ENCODE measurements at places on chromosomes 11 and 22.
A peak's percentile ranks its signal among the peaks of the same experiment; 100 is the strongest.

DNA sequence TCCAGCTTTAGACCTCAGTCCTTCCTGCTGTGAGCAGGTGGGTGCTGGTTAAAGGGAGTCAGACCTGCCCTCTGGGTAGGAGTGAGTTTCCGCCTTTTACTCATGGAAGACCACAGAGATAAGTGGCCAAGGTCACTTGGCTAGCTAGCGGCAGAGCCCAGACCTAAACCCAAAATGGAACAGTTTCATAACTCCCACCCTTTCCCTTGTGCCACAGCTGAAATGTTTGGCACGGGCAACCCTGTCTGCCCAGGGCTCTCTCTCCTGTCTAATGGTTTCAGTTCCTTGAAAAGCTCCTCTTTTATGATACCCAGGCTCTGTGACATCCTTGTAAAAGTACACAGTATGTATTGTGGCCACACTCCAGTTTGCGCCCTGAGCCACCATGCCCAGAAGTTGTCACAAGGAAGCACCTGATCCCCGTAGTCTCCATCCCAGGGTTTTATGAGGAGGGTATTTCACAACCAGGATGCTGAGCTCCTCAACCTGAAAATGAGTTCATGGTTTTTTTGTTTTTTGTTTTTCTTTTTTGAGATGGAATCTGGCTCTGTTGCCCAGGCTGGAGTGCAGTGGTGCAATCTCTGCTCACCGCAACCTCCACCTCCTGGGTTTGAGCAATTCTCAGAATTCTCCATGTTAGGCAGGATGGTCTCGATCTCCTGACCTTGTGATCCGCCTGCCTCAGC lies 5.1 kb downstream of the MB start:
- no peak for DNase-seq

GRCh38 chr22:49550766-49551362 lies 276.8 kb downstream of the BRD1 start:
- no peak for DNase-seq

GRCh38 chr11:118410055-118410745 lies 8.8 kb downstream of the ATP5MG start:
- DNase-seq = no peak

DNA sequence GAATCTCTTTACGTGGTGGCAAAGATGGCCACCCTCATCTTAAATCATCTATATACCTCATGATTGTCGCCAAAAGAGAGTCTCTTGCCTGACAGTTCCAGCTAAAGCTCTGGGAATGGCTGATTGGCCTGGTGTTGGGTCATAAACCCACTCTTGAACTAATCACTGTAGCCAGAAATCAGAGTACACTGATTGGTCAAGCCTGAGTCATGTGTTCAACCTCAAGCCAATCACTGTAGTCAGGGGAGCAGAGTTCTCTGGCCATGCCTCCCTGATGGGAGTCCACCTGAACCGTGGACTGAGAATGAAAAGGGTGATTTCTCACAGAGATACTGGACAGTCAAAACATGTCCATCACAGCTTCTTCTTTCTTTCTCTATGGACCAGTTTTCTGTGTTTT lies 45.8 kb downstream of the RCN1 start:
- no peak for DNase-seq

DNA sequence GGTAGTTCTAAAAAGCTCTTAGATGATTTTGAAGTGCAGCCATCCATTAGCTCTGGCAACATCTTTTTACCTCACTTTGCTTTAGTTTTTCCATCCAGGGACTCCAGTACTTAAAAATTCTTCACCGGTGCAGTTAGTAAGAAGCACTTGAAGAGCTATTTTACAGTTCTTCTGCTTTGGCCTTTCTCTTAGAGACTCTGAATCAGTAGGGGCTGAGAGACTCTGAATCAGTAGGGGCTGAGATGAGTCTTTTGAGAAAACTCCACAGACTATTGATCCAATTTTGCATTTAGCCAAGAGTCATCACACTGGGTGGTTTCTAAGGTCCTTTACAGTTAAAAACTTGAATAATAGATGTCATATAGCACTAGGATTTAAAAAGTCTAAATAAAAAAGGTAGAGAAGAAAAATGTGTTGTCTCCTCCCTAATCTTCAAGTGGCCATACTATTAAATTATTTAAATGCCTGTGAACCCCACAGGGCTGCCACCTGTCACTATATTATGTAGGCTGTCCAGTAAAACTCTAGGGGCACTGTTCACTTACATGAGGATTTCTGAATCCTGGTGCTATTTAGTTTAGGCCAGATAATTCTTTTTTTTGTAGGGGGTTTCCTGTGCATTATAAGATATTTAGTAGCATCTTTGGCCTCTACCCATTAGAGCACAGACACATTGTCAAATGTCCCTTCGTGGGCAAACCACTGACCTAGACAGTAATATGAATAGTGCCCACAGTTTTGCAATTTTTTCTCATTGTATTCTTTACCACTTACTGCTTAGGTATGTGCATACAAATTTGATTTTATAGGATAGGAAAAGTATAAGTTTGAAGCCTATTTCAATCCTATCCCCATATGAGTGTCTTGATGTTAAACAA lies 26.3 kb upstream of the HIKESHI start:
- no peak for DNase-seq

GRCh38 chr11:129308241-129308865 lies 67.3 kb upstream of the BARX2 start:
- DNase-seq = no peak

DNA sequence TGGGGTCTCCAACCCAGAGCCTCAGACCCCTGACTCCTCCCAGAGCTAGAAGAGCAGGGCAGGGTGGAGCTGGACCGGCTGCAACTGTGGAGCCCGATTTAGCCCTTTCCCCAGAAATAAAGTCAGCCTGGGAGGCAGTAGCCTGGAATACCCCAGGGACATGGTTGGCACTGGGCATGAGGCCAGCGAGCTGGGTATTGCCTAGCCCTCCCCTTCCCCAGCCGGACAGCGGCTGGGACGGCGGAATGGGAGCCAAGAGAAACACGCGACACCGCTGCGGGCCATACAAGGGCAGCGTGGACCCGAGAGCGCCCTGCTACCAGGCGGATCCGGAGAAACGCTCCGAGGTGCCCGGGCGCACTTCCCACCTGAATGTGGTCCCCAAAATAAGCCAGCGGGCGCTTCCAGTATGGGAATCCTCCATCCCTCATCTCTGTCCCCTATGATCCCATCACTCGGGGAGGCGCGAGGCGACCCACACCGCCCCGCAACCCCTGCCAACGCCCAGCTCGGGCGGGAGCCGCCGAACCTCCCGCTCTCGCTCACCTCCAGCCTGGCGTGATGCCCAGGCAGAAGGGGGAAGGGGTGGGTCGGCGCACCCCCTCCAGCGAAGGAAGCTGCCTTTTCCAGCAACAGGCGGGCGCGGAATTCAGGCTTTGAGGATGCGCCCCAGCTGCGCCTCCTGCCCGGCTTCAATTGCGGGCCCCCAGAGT lies 758 bp downstream of the MCAM start:
- DNase-seq = no peak

DNA sequence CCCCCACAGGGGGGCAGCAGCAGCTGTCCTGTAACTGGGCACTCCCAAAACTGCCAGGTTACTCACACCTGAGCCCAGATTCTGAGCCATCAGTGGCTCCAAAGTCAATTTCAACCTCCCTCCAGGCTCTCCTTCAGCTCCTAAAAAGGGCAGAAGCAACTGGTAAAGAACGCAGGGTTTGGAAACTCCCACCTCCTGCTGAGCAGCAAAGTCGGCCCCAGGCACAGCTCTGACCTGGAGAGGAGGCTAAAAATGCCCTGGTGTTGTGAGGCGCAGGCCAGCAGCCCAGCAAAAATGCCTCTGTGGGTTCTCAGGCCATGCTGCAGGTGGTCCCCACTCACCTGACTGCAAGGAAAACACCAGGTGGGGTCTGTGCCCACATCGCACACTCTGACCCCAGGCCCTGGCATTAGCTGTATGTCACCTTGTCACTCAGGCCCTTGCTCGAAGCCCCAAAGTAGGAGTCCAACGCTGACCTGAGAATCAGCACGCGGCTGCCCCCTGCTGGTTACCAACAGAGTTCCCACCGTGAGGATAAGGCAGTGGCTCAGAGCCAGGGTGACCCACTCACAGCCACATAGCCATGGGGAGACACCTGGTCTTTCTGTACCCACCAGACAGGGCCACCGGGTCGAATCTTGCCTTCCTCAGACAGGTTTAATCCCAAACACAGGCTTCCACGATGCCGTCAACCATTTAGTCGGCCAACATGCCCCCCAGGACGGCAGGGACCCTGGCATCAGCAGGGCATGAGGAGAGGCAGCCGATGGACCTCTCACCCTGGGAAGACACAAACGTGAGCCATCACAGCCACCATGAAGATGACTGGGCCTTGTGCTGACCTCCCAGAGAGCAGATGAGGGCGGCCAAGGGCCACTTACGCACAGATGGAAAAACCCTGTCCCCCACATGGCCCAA lies 11.1 kb downstream of the POLR3H start:
- DNase-seq = peak; percentile 67

DNA sequence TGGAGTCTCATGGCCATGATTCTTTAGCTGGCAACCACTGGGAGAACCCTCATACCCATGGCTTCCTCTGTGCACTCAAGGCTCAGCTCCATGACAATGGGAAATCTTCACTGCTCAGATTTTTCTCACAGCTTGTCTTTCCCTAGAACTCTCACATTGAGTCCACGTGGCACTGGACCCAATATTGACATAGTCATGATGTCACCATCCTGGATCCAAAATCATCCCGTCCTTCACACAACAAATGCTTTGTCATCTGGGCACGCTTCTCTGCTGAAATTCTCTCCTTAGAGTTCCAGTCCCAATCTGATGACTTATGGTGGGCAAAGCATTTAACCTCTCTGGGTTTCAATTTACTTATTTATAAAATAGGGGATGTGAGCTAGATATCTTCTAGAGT lies 37.7 kb upstream of the CD44 start:
- DNase-seq = no peak

- DNase-seq = no peak
Measured at GRCh38 chr11:102467853-102468580, 15.5 kb upstream of the TMEM123 start.

GRCh38 chr11:12838463-12839123 lies 164.4 kb downstream of the TEAD1 start:
- DNase-seq = no peak

DNA sequence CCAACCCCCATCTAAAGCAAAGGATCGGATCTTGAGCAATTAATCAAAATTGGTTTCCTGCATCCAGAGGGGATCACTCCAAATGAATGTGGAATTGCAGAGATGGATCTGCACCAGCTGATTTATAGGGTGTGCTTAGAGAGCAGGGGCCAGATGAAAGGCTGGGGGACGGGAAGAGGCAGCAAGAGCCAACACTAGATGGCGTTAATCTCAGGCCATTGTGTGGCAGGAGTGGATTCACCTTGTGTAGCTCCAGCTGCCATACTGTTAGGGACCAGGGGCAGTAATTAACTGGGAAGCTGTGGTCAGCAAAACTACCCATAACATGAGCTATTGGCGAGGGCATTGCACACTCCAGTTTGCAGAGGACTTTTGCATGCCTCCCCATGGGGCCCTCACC lies 35.6 kb downstream of the SERPINH1 start:
- DNase-seq = no peak

GRCh38 chr11:100942016-100942415 lies 187.6 kb downstream of the PGR start:
- DNase-seq = no peak

- DNase-seq = no peak
Measured at GRCh38 chr11:36985562-36985961, 387.5 kb upstream of the RAG2 start.

GRCh38 chr11:15616130-15617105 lies 501.7 kb downstream of the INSC start:
- DNase-seq = no peak

GRCh38 chr11:515131-515530 lies 8.1 kb upstream of the RNH1 start:
- no peak for DNase-seq

GRCh38 chr22:30573594-30574094 lies 821 bp downstream of the GAL3ST1 start:
- DNase-seq = no peak

GRCh38 chr11:10934293-10934860 lies 76.5 kb upstream of the ZBED5 start:
- DNase-seq = no peak

- no peak for DNase-seq
Measured at GRCh38 chr11:102391549-102392237, 44.7 kb downstream of the BIRC2 start.

- no peak for DNase-seq
Measured at GRCh38 chr11:15607361-15608036, 492.8 kb downstream of the INSC start.

All from activated CD8-positive, alpha-beta memory T cell treated with anti-CD3 and anti-CD28 coated beads, Interleukin-2, amount 50 U/mL, for 4 hours (primary cell).